Activated CD8-positive, alpha-beta T cell treated with anti-CD3 and anti-CD28 coated beads for 36 hours (primary cell): ENCODE measurements at places on chromosomes 2 and 18. TPM values are rescaled to one million over a fixed set of nuclear protein-coding genes. Genes with fewer than 3 reads are reported as not detected.

The SERPINB12 gene
- not detected for total RNA-seq

The LBX2 gene
- total RNA-seq: 0.36 TPM

- no peaks in the 10 kb centered on the region for H3K4me1 ChIP-seq
- H3K27ac ChIP-seq: no peak overlapping the region
- no peaks in the 10 kb centered on the region for H3K36me3 ChIP-seq
- no peak overlapping the region for H3K4me3 ChIP-seq
These were observed 273.4 kb upstream of the SIX2 start for GRCh38 chr2:45282646-45283045.

- H3K4me1 ChIP-seq: peaks cover 22% of the 10 kb centered on the region
- H3K36me3 ChIP-seq: peaks cover 27% of the 10 kb centered on the region
- H3K4me3 ChIP-seq: peak overlapping the region; percentile 43
- no peak for DNase-seq
These were observed 2.0 kb upstream of the TYMS start for GRCh38 chr18:655445-655844.

DNA sequence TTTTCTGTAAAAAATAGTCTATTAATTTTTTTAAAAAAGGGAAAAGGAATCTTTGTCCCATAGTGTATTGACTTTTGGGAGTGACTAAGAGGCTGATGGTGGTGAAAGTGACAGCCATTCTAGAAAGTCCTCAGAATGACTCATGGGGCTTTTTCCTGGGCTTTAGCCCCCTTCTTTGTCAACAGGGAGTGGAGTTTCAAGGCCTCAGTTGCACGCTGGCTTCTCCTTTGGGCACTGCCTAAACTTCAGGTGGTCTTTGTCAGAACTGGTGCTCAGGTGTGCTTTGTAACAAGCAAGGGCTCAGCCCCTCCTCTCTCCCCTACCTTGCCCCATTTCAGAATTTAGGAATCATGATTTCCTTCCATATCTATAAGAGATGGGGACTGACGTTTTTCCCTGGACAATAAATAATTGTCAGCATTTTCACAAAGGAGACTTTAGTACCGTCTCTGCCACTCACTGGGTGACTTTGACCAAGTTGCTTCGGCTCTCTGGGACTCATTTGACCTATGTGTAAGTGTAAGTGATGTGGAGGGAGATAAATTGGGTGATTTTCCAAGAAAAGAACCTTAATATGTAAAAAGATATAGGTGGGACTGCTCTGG lies 61.2 kb upstream of the IGFBP2 start:
- no peak overlapping the region for H3K27ac ChIP-seq
- peak; percentile 10 for DNase-seq
- H3K27me3 ChIP-seq: peaks cover 5% of the 10 kb centered on the region
